ENCODE measurements at places on chromosomes 6 and 20.

DNA sequence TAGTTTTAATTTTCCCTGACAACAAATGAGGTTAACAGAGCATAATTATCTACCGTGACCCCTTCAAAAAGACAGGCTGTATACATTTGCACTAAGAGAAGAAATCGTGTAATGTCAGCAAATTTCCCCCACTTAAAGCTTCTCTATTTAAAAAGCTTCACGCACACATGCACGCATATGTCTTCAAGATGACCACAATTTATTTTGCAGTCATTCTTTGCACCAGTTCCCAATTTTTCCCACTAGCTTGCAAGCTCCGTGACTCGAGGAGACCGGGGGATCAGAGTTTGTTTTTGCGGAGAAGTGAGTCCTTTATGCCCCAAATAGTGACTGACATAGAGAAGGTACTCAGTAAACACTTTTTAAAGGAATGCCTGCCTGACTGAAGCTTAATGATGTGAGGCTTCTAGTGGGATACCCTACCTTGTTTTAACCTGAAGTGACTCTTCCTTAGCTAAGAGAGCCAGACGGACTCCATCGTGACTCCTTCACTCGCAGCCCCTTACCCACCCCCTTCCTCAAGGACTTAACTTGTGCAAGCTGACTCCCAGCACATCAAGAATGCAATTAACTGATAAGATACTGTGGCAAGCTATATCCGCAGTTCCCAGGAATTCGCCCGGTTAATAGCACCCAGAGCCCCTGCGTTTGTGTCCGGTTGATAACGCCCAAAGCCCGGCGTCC lies 9.3 kb upstream of the NQO2 start:
- DNase-seq: no peak

- no peak for DNase-seq
These were observed 82.2 kb upstream of the LRFN2 start for GRCh38 chr6:40669343-40669742.

- no peak for DNase-seq
These were observed 110.6 kb upstream of the GLP1R start for GRCh38 chr6:38937839-38938613.

DNA sequence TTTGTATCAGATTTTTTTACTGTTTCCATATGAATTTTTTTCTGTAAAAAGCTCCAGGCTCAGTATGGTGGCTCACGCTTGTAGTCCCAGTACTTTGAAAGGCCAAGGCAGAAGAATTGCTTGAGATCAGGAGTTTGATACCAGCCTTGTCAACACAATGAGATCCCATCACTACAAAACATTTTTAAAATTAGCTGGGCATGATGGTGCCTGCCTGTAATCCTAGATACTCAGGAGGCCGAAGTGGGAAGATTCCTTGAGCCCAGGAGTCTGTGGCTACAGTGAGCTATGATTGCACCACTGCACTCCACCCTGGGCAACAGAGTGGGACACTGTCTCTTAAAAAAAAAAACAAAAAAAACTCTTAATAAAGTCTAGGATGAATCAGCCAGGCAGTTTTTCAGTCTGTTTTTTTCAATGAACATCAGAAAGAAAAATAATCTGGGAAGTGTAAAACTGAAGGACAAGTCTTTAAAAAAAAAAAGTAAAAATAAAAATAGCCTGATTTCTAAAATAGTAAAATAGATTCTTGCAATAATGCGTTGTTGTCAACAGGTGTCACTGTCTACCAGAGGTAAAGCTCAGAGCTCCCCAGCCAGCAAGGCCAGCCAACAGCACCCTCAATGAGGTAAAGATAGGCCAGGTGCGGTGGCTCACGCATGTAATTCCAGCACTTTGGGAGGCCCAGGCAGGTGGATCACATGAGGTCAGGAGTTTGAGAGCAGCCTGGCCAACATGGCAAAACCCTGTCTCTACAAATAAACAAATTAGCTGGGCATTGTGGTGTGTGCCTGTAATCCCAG lies 9.3 kb upstream of the ATG5 start:
- DNase-seq: peak; percentile 11

DNA sequence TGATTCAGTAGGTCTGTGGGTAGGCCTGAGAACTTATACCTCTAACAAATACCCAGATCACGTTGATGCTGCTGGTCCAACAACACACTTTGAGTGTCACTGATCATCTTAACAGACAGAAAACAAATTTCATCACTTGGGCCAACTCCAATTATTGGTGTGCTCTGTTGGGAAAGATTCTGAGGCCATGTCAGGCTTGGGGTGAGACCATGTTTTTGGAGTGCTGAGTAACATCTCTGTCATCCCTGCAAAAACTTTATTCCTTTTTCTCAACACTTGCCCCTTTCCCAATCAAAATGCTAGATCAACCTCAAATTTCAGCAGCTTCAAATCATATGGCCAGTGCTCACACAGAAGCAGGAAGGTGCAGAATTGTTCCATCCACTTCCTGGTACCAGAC lies 108.8 kb upstream of the TENT5A start:
- no peak for DNase-seq

- DNase-seq: no peak
These were observed 30.4 kb downstream of the GABRR1 start for GRCh38 chr6:89186762-89187161.

GRCh38 chr6:54729716-54730115 lies 116.9 kb upstream of the FAM83B start:
- no peak for DNase-seq

GRCh38 chr20:31551163-31552081 lies 37.2 kb downstream of the HM13 start:
- DNase-seq: no peak

- no peak for DNase-seq
These were observed 95.7 kb downstream of the FILIP1 start for GRCh38 chr6:75397656-75398465.

GRCh38 chr6:29953001-29953441 lies 10.7 kb downstream of the HLA-A start:
- DNase-seq: no peak

GRCh38 chr6:55937261-55937947 lies 62.0 kb upstream of the BMP5 start:
- DNase-seq: no peak

- no peak for DNase-seq
These were observed 12.4 kb downstream of the ZKSCAN4 start for GRCh38 chr6:28239636-28240035.

- DNase-seq: no peak
These were observed 5.6 kb upstream of the POLR1H start for GRCh38 chr6:30055513-30055912.

DNA sequence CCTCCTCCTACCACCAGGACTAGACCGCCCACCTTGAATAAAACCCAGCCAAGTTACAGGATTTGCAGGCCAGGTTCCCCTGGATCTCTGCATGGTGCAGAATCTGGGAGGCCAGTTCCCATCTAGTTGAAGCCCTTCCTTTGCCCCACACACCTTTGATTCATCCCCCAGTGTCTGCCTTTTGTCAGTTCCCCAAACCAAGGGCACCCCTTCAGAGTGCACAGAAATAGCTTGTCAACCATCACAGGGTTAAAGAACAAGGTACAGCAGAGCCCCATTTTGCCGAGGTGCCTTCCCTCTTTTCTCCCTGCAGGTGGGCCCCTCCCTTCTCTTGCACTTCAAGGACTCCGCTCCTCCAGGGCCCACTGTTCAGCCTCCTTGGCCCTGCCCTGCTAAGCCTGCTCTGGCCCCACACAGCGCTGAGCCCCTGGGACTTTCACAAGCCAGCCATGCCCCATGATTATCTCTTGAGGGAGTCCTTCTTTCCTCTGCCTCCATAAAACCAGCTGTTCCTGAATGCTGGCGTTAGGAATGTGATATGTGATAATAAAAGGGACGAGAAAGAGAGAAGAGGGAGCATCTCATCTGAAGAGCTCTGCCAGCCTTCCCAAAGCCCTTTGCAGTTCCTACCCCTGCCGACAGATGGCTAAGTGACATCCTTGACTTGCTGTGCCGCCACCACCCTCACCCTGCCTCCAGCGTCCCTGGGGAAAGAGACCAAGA lies 280.3 kb downstream of the CDC5L start:
- DNase-seq: no peak

DNA sequence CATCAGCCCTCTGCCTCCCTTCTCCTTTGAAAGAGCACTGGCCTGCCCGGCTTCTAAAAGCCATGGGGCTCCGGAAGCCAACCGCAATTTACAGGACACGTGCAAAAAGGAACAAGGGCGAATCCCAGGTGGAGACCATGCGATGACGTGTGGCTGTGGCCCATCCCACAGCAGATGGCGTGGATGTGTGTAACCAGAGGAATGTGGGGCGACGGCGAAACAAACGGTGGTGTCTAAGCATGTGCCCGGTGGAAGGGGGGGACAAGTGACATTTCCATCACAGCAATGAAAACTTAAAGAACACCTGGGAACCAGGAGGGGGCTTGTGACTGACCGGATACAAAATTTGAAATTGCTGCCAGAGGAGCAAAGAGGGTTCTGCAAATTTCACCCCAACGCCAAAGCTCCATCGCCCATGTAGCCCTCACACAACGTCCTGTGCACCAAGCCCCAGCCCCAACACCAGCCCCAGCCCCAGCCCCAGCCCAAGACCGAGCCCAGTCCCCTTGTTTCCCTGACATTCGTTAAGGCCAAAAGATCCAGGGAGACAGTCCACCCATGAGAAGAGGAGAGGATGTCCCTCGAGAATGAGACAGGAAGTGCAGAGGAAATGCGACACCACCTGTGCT lies 159.7 kb upstream of the ZNF337 start:
- DNase-seq: no peak

GRCh38 chr20:15445056-15445840 lies 1107.8 kb upstream of the FLRT3 start:
- no peak for DNase-seq

- DNase-seq: peak; percentile 24
These were observed 67.4 kb upstream of the XRN2 start for GRCh38 chr20:21235484-21236445.

DNA sequence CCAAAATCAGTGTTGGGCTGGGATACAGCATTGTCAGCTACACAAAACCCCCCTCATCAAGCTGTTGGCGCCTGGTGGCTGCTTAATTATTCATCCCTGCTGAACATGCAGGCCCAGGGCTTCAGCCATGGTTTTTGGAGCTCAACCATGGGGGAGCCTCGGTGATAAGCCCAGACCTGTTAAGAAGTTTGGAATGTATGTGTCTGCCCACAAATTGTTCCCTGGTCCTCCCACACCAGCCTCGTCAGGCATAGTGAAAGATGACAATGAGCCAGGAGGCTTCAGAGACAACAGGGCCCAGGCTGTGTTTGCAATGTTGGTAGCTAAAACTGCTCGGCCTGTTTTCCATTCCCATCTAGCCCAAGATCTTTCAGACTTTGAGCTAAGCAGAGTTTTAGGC lies 34.8 kb upstream of the SIRPA start:
- DNase-seq: no peak

DNA sequence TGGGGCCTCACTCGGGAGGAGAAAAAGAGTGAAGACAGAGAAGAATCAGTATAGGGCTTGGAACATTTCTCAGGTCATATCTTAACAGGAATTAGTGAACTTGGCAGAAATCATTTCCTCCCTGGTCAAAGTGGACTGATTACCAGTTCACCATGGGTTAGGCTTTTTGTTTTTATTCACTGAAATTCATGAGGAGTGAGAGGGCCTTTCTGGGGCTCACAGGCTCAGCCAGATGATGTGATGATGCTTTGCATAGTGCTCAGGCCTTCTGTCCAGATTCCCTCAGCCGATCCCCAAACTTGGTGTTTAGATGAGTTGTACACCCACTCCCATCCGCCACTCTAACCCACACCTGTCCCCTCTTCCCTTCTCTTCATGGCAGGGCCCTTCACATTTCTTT lies 32.5 kb downstream of the SRSF3 start:
- DNase-seq: no peak

DNA sequence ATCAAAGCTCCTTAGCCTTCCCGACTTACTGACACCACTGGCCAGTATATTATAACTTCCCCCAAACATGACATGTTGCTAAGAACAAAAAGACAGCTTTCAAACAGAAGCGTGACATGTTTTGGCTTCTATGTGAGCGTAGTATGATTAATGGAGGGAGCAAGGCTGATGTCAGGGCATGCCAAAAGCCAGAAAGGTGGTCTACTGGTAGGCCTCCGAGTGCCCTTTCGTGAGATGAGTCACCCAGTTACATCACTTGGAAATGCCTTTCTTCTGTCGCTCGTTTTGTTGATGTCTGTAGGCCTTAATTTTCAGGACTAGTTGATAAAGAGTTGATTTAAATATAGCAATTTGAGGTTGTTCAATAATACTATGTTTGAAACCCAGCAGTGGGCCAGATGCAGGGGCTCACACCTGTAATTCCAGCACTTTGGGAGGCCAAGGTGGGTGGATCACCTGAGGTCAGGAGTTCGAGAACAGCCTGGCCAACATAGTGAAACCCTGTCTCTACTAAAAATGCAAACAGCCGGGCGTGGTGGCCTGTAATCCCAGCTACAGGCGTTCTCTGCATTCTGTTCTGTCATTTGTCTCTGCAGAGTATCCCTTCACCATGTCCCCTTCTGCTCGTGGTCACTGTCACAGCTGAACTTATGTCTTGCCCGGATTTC lies 53.3 kb downstream of the CNKSR3 start:
- DNase-seq: no peak

DNA sequence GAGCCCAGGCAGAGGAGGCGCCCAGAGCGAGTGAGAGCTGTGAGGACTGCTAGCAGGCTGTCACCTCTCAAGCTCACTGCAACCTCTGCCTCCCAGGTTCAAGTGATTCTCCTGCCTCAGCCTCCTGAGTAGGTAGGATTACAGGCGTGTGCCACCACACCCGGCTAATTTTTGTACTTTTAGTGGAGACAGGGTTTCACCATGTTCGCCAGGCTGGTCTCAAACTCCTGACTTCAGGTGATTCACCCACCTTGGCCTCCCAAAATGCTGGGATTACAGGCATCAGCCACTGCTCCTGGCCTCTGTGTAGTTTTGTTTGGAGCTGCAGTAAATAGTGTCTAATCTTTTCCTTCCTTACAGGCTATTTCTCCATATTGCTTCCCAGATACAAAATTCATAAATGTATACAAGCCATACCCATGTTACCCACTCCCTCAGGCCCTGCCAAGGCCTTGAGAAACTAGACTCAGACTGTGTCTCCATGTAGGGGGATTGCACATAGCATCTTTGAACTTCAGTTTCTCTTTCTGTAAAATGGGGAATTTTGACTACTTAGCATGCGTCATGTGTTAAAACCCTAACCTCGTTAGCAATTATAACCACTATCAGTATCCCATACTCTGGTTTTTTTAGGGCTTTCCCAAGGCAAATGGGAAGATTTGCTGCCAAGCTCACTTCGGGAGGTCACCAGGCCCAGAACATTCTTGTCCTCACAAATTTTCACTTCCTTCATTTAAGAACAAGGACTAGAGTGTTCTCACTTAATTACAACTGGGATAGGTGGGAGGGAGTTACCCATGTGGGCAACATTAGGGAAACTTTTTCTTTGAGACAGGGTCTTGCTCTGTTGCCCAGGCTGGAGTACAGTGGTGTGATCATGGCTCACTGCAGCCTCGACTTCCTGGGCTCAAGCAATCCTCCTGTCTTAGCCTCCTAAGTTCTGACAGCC lies 67.3 kb upstream of the DDR1 start:
- DNase-seq: no peak

DNA sequence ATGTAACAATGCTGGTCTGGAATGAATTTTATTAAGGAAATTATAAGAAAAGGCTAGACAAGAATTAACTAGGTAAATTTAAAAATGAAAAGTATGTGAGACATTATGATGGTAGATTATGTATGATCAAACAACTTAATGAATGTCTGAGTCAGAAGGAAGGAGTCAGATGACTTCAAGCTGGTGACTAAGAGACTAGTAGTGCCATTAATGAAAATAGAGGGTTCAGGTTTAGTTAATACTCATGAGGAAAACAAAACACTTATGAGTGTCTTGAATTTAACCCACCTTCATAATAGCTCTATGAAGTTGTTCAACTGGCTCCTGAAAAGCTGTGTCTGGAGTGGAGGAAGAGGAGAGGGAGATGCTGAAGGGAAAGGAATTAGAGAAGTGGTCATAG lies 256.3 kb downstream of the ADGRB3 start:
- no peak for DNase-seq

- DNase-seq: peak; percentile 42
These were observed 7.7 kb downstream of the BRPF3 start for GRCh38 chr6:36204068-36204753.

Measured in stimulated activated CD8-positive, alpha-beta memory T cell treated with anti-CD3 and anti-CD28 coated beads, Interleukin-7, amount 100 ng/mL, for 1 hour (primary cell).